ENCODE measurements at places on chromosomes 13 and 19. TPM values are rescaled to one million over a fixed set of nuclear protein-coding genes. Genes with fewer than 3 reads are reported as not detected.

GRCh38 chr13:89688918-89689317 lies 1658.6 kb upstream of the MIR17HG start:
- DNase-seq: peak; percentile 42

GRCh38 chr13:58712191-58712590 lies 1080.6 kb downstream of the PCDH17 start:
- DNase-seq: no peak

DNA sequence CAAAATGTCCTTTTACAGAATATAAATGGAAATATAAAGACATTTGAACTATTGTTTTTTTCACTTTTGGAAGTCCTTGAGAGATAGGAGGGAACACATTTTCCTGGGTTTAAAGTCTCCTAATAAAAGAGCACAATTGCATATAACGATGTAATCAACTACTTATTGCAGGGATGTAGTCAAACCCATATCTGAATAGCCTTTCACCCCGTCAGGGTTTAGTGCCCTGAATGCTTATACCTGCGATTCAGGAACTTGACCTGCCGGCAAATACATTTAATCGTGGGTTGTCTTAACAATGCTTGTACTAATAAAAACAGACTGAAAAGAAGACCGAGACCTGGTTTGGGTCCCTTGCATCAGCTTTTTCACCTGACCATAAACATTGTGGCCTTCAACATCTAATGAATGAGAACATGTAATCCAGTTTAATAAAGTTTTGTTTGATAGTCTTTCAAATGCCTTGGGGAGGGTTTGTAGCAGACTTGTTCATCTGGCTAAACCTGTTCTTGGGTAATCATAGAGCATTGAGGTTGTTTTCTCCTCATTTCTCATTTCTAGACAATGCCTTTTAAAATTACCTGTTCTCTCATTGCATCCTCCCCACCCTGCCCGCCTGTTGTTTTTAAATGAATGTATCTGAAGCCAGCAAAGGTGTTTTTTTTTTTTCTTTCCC lies 7.0 kb downstream of the KLF5 start:
- DNase-seq: no peak

DNA sequence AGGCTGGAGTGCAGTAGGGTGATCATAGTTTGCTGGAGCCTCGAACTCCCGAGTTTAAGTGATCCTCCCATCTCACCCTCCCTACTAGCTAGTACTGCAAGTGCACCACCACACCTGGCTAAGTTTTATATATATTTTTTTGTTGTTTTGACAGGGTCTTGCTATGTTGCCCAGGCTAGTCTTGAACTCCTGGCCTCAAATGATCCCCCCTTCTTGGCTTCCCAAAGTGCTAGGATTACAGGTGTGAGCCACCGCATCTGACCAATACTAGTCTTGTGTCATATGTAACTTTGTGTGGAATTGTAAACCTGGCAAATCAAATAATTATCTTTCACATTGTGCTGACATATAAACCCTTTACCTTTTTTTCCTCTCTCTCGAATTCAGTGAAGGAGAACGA lies 10.2 kb downstream of the HNRNPM start:
- no peak for DNase-seq

CEACAM4 gene
- total RNA-seq: 0.46 TPM

BRCA2 gene
- total RNA-seq: 0.43 TPM

IRGC gene
- total RNA-seq: not detected

Measured in Right ventricle myocardium superior (tissue), 1 donor.